Urinary bladder (tissue), 4 donors: ENCODE measurements at places on chromosomes 16 and 17. TPM values are rescaled to one million over a fixed set of nuclear protein-coding genes. Genes with fewer than 3 reads are reported as not detected.

SAMD14 gene
- 2.2 TPM for total RNA-seq

GRCh38 chr17:15381707-15382106, 40.3 kb upstream of the TEKT3 start:
- DNase-seq, result no peak

DNA sequence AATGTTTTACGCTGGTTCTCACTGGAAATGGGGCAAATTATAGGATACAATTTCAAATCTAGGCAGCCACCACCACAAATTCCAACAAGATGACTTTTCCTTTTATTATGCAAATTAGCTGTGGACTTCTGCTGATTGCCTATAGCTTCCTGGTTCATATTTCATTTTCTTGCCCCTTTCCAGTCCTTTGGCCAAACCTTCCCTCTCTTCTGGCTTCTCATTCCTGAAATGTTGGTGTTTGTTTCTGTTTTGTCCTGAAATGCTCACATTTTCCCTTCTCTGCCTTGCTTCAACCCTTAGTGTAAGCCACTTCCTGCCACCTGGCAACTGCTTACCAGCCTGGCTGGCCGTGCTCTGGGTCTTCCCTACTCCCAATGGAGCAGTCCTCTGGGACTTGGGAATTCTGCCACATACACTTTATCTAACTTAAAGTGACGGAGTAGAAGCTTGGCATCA, 14.0 kb downstream of the PRSS54 start:
- DNase-seq, result no peak

DNA sequence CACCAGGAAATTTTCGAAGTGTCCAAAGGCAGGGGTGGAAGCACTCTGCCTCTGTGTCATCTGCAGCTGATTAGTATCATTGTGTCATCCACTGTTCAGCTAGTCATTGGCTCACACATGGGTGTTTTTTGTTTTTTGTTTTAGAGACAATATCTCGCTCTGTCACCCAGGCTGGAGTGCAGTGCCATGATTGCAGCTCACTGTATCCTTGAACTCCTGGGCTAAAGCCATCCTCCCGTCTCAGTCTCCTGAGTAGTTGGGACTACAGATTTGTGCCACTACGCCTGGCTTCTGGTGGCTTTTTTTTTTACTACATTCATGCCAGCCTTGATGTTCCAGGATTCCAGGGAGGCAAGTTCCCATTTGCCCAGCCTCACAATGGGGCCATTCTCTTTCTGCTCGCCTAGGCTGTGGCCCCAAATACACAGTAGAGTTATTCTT, 32.5 kb upstream of the MYO18A start:
- no peak for DNase-seq

- no peak for DNase-seq
Observed at GRCh38 chr16:23692190-23692837, 13.6 kb downstream of the PLK1 start.

DNA sequence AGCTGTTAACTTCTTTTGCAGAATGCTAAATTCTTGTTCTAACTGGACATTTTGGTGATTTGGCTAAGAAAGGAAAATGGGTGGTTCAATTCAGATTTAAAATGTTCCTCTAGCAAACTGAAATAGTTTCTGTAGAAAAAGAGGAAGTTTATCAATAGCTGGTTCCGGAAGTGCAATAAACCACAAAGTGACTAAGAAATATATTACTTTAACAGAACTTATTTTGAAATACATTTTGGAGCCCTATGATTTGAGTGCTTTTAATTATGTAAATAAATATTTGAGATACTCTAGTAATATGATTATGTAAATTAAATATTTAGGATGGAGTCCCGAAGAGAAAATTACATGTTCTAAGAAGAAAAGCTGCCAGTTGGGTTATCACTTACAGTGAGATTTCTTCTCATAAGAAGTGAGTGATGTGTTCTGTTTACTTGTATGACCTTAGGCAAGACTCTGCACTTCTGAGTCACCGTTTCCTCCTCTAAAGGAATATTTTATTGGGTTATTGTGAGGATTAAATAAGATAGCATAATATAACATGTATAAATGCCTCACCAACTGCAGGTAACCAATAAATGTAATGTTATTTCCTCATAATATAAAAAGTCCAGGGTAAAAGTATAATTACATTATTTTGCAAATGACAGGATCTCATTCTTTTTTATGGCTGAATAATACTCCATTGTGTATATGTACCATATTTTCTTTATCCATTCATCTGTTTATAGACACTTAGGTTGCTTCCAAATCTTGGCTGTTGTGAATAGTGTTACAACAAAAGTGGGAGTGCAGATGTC, at the start of gene EVI2B:
Gene EVI2B, minus strand, starts transcription at position 73 of the 800 bp plus-strand sequence. CDS start 8,445 bp downstream, outside the sequence.
- no peak for DNase-seq
